H7 (cell line): ENCODE measurements at places on chromosomes 11 and 22. TPM values are rescaled to one million over a fixed set of nuclear protein-coding genes. Genes with fewer than 3 reads are reported as not detected.

B3GAT1 gene
- 9.9 and 12.8 TPM in 2 replicates for total RNA-seq

GRCh38 chr22:20602609-20603164 is 95.3 kb downstream of the MED15 start:
- peak; percentile 19 for DNase-seq

GRCh38 chr11:62930157-62930556 is 9.0 kb upstream of the CHRM1 start:
- peak; percentile 8 for DNase-seq

ACR gene
- total RNA-seq, result 0.07 TPM in 1 of 2 replicates, not detected in the other
